Stimulated activated CD8-positive, alpha-beta memory T cell treated with anti-CD3 and anti-CD28 coated beads, Interleukin-7, amount 100 ng/mL, for 1 hour (primary cell): ENCODE measurements at places on chromosomes 3 and 15.

DNA sequence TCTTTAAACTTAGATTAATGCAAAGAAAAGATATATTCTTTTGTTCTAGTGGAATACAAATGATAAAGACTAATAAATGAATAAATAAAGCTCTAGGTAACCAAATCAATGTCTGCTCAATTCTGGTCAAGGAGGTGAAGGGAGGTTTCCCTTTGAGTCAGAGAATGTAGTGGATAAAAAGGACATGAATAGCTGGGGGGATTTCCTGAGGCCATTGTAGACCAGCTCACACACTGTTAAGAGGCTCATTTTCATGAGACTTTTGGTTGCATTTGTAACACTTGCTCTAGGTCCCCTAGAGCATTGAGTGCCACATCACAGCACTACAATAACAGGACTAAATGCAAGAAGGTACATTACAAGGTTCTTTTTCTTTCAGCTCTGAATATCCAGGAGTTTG, 170.7 kb downstream of the TIGIT start:
- no peak for DNase-seq

DNA sequence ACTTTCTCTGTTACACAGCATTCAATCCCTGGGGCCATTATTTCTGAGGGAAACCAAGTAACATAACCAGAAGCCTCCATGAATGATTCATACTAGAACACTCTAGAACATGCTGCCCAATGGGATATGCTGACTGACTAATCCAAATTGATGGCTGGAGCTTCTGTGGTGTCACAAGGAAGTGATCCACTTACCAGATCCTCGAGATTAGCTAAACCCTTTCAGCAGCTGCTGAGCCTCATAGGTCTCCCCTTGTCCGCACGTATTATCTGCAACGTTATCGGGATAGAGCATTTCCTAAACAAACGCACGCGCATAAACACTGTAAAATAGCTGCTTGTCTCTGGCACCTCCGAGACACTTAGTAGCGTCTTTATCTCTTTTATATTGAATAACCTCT, 61.2 kb upstream of the PROK2 start:
- DNase-seq = no peak

- DNase-seq = no peak
Observed at GRCh38 chr3:15578289-15578867, 23.0 kb downstream of the HACL1 start.

DNA sequence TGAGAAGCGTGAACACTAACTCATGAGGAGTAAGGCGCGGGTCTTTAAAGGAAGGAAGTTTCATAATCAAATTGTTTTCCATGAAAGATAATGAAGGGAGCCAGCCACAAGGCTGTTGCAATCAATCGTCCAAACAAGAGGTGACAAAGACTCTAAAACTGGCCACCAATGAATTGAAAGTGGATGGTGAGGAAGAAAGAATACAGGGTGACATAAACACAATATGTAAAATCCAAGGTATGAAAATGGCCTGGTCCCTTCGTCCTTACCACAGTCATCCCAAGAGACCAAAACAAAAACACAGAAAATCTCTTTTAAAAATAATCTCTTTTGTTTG, 12.0 kb downstream of the CD86 start:
- no peak for DNase-seq

DNA sequence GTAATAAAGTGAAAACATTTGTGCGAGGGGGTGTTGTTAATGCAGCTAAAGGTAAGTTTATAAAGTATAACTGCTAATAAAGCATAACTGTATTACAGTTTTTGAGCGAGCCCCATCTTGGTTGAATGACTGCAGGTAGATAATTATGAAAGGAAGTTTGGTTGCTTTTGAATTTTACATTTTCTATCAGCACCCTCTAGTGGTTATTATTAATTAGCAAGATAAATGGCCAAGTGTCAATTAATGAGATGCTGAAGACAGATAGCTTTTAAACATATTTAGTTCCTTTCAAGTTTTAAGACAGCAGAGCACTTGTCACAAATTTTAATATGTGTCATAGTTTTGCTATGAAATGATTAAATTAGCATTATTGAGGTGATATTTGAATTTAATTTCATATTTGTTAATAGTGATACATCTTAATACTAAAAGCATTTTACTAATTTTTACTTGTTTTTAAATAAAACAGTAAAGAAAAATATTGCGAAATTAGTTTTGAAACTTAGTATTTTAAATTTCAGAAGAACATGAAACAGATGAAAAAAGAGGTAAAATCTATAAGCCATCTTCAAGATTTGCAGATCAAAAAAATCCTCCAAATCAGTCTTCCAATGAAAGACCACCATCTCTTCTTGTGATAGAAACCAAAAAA, 15.1 kb downstream of the U2SURP start:
- DNase-seq = no peak

DNA sequence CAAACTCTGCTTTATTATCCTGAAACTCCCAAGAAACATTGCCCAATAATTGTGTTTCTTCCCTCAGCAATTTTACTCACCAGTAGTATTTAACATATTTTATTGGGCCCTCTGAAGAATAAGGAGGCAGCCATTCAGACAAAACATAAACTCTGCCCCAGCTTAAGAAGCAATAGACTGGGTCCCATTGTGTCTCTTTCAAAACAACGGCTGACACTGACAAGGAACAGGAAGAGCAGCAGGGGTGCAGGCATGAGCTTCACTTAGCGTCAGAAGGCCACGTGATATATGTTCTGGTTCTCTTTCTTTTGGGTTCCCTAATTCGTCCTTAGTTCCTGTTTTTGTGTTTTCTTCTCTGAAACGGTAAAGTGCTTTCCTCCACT, 242.3 kb downstream of the FHIT start:
- no peak for DNase-seq

DNA sequence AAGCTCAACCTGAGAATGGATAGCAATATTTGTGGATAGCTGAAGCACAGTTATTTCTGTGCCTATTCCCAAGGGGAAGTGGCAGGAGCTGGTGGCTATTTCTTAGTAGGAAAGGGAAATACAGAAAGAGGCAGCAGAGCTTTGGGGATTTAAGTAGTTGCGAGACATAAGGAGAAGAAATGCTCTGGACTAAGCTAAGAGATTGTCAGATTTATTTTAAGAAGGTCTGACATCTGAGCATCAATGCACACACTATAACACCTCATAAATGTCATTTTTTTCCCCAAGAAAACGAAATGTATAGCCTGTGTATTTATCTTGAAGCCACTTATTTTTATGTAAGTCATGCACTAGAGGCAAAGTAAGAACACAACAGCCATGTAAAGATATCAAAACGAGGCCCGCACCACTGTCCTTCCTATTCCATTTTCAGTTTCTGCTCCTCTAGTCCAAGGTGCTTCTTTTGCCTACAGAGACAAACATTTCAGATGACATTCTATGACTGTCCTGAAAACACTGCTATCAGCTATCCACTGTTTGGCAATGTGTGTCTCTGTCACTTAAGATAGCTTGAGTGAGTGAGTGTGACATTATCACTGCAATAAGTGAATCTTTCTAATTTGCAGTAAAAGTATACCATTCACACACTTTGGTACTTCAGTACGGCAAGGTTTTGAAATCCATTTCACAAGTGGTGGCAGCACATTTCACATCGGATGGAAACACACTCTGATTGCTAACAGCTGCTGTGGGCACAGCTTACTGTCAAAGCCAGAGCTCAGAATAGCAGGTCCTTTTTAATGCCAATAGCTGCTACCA, 62.7 kb upstream of the ICE2 start:
- no peak for DNase-seq
